ENCODE measurements at places on chromosomes 16 and 17.

- DNase-seq: no peak
Measured at GRCh38 chr16:74718140-74718539, 17.5 kb upstream of the MLKL start.

DNA sequence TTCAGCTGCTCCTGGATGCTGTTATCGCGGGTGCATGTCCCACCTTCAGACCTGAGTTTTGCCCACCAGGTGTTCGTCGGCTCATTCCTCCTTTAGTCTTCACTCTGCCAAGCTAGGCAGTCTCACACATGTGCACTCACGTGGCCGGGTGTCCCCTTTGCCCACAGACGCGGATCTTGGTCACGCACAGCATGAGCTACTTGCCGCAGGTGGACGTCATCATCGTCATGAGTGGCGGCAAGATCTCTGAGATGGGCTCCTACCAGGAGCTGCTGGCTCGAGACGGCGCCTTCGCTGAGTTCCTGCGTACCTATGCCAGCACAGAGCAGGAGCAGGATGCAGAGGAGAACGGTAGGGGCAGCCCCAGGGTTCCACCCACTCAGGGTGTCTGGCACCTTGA, 133.1 kb downstream of the ABCC6 start:
- no peak for DNase-seq

DNA sequence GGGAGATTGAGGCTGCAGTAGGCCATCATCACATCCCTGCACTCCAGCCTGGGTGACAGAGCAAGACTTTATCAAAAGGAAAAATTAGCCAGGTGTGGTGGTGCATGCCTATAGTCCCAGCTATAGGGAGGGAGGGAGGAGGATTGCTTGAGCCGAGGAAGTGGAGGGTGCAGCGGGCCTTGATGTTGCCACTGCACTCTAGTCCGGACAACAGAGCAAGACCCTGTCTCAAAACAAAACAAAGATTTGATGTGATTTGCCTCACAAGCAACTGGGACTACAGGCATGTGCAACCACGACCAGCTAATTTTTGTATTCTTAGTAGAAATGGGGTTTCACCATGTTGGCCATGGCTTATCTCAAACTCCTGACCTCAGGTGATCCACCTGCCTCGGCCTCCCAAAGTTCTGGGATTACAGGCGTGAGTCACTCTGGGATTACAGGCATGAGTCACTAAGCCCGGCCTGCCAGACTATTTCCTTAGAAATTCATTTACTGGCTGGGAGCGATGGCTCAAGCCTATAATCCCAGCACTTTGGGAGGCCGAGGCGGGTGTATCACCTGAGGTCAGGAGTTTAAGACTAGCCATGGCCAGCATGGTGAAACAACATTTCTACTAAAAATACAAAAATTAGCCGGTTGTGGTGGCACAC, 11.5 kb downstream of the UBE2G1 start:
- no peak for DNase-seq

- DNase-seq: peak; percentile 88
Measured at GRCh38 chr16:30377812-30378235, 3.2 kb downstream of the MYL11 start.

DNA sequence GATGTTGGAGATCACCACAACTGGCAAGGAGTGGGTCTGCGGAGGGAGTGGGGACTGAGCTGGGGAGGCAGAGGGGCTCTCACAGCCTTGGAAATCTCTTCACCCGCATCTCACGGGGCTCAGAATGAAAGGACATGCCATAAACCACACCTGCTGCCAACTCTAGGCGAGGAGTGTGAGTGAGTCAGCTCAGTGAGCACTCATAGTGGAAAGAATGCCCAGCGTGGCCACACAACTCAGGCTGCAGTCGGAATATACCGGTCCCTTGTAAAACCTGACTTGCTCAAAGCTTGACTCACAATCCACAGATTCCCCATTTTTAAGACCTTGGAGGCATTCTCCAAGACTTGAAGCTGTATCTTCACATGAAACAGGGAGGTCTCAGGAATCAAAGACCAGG, 36.7 kb downstream of the STAT5A start:
- DNase-seq: no peak

DNA sequence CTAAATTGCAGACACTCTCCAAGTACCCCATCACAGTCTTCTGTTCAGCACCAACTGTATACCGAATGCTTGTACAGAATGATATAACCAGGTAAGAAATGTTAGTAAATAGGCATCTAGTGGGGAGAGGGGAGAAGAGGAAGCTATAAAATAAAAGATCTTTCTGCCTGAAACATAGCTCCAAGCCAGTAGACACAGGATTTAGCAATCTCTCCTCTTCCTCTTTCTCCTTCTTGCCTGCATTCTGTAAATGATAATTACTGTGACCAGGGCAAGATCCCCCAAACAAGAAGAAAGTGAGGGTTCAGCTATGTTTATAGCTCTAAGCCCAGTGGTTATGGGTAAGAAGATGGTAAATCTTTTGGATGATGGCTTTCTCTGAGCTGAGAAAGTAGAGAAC, 17.9 kb downstream of the ACSM3 start:
- no peak for DNase-seq

GRCh38 chr17:40607641-40608040, 40.0 kb downstream of the SMARCE1 start:
- no peak for DNase-seq

- no peak for DNase-seq
Measured at GRCh38 chr16:80407265-80407987, 133.4 kb upstream of the DYNLRB2 start.

GRCh38 chr17:74343526-74344284, 17.7 kb downstream of the KIF19 start:
- no peak for DNase-seq

GRCh38 chr17:48001197-48001596, 30.3 kb downstream of the CDK5RAP3 start:
- no peak for DNase-seq

DNA sequence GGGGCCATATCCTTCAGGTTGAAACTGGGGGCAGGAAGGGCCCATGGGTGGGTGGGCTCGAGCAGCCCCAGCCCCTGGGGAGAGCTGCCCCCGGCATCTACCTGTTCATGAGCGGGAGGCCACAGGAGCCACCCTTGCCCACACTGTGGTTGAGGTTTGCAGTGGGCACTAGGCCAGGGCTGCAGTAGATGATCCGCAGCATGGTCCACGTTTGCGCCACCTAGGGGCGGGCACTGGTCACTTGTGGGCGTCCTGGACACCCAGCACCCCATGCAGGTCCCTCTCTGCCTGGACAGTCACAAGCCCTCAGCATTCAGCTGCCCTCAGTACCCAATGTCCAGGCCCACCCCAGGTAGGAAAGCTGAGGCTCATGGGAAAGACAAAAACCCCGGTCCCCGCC, 1.8 kb upstream of the JMJD8 start:
- no peak for DNase-seq

- no peak for DNase-seq
Measured at GRCh38 chr16:22664132-22664531, 149.8 kb upstream of the HS3ST2 start.

DNA sequence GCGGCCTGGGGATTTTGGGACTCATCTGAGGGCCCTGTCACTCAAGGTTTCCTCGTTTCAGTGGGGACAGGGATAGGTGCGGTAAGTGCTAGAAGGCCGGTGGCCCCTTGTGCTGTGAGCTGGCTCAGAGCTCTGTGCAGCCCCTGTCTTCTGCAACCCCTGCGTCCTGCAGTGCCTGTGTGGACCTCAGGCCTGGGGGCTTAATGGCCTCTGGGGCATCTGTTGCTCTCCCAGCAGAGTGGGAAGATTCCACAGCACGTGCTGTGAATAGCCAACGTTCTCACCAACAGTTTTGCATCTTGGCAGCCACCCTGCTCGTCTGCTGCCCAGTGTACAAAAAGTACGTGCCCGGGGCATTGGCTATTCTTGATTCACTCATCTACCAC, 4.9 kb downstream of the FOXC2 start:
- DNase-seq: no peak

DNA sequence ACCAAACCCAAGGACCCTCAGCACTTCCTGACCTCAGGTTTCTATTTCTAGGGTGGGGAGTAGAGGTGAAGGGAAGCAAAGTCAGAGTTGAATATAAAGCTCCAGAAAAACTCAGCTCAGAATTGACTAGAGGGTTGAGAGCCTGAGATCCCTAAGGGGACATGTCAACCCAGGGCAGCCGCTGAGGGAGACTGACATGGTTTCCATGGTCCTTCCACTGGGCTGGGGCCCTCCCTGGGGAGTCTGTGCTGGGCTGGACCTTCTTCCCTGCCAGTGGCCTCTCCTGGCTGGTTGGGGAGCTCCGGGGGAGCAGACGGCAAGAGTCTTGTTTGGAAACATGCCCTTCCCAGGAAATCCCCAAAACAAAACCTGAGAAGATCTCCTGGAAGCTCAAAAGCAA, 121.3 kb downstream of the METRNL start:
- no peak for DNase-seq

DNA sequence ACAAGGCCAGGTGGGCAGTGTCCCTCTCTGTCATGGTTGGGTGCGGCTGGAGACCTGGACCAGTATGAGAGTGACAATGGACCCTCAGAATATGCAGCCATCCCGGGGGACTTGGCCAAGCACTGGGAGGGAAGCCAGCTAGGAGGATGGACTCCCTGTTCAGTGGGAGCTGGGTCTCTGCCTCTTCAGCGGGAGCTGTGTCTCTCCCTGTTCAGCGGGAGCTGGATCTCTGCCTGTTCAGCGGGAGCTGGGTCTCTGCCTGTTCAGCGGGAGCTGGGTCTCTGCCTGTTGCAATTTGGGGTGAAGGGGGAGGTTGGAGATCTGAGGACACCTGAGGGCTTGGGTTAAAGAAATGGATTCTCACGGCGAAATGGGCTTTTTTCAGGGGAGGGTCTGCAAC, 3.8 kb upstream of the PRSS33 start:
- DNase-seq: no peak

DNA sequence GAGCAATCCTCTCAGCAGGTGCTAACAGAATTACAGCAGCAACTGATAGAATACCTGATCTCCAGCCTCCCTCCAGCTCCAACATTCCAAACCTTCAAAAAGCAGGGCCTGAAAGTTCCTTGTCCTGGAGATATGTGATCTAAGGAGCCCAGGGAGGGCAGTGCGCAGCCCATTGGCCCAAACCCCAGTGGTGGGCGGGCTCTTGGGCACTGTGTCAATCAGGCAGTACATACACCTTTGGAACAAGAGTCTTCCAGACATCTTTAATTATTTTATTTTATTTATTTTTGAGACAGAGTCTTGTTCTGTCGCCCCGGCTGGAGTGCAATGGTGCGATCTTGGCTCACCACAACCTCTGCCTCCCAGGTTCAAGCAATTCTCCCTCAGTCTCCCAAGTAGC, 24.2 kb downstream of the SLC12A3 start:
- DNase-seq: no peak

DNA sequence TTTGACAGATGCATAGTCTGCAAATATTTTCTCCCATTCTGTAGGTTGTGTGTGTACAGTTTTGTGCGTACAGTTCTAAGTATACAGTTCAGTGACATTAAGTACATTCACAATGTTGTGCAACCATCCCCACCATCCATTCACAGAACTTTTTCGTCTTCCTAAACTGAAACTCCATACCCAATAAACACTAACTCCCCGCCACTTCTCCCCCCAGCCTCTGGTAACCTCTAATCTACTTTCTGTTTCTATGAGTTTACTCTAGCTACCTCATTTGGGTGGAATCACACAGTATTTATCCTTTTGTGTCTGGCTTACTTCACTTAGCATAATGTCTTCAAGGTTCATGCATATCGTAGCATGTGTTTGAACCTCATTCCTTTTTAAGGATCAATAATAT, 14.3 kb downstream of the PIK3R5 start:
- no peak for DNase-seq

GRCh38 chr17:77318021-77318420, 177.3 kb downstream of the SEC14L1 start:
- no peak for DNase-seq

DNA sequence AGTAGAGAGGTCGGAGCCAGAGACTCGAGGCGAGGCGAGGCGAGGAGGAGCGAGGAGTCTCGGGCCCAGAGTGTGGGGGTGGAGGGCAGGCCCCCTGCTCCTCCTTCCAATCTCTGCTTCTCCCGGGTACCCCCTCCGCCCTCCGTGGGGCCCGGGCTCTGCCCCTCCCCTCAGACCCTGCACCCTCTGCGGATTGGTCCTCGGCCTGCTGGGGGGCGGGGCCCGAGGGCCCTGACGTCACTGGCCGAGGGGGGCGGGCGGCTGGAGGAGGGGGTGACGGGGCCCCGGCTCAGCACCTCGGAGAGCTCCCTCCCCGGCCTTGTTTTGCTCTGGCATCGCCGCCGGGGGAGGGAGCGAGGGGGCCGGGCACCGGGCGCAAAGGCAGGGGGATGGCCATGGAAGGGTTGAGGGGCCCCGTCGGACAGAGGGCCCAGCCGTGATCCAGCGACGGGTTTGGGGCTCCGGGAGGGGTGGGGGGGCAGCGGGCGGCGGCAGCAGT, at the start of gene RUNDC3A:
RUNDC3A (plus strand) TSS at position 282 of the 499 bp plus-strand sequence. CDS start 232 bp downstream, outside the sequence.
- DNase-seq: peak; percentile 95

DNA sequence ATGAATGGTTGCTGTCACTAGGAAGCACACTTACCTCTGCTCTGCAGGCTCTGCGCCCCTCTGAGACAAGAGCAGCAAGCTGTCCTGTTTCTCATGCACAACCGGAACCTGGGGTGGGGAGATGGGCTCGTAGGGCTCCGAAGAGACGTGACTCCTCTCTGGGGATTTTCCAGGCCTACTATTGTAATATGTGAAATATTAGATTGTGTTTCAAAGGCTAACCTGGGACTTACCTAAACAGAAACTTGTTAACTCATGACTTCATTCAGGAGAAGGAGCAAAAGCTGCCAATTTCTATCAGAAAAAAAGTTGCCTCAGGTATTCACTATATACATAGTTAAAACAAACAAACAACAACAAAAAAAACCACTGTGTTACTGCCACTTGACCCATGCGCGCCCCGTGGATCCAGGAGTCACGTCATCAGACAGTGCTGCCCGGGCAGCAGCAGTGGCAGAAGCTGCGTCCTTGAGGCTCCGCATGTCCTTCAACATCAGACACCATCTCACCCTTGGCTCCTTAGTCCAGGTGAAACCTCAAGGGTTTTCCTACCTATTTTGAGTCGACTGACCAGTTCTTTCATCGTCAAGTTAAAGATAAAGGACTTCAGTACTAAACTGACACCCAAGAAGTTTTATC, 49.3 kb downstream of the TTC19 start:
- DNase-seq: no peak

DNA sequence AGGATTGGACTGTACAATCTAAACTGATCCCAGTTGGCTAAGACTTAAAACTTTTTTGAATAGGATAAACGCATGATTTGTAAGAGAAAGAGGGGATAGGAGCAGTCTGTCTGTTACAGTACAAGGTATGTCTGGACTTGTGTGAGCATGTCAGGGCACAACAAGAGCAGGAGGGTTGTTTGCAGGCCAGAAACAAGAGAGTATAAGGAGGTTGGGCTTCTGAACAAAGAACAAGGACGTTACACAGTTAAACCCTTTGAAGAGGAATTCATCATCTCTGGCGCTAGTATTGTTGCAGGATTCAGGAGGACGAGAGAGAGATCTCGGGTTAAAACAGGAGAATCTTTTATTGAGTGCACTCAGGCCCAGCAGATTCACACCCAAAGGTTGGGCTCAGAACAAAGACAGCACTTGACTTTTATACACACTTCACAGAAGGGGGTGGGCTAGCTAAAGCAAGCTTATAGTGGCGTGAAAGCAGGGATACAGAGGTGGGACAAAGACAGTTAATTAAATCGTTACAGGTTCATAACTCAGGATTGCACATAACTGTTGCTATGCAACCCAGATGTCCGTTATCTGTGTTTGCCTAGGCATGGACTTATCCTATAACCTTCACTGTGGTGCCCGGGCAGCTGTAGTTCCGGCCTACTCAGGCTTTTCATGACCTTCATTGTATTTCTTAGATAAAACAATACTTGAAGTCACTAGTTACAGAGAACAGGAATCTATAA, 34.3 kb downstream of the SEC14L1 start:
- DNase-seq: no peak

All from HEK293T (cell line).